DND-41 (cell line): ENCODE measurements at places on chromosomes 2 and 18.

- no peak for DNase-seq
Measured at GRCh38 chr2:144671695-144672455, 152.0 kb upstream of the ZEB2 start.

DNA sequence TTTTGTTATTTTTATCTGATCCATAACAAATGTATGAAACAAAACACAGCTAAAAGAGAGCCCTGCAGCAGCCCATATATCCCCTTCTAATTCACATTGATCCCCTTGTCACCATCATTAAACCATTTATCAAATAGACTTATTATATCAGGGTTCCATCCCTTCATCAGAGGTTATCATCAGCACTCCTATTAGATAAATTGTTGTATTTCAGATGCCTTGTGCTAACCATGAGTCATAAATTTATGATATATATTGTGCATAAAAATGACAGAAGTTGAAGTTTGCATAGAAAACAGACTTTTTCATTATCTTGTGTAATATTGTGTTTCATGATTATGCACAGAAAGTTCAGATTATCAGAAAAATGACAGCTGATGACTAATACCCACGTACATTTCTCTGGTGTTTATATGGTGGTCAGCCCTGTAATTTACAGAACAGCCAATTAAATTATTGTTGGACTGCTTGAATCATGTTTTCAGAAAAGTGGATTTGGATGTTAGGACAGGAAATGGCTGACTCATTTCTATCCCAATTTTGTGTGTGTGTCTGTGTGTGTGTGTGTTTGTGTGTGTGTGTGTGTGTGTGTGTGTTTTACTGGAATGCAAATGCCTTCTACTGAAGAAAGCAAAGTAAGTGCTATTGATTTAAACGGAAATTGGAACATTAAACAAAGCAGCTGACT lies 80.9 kb downstream of the PPP1R1C start:
- DNase-seq: no peak

- no peak for DNase-seq
Measured at GRCh38 chr2:46328829-46329228, 31.6 kb downstream of the EPAS1 start.

DNA sequence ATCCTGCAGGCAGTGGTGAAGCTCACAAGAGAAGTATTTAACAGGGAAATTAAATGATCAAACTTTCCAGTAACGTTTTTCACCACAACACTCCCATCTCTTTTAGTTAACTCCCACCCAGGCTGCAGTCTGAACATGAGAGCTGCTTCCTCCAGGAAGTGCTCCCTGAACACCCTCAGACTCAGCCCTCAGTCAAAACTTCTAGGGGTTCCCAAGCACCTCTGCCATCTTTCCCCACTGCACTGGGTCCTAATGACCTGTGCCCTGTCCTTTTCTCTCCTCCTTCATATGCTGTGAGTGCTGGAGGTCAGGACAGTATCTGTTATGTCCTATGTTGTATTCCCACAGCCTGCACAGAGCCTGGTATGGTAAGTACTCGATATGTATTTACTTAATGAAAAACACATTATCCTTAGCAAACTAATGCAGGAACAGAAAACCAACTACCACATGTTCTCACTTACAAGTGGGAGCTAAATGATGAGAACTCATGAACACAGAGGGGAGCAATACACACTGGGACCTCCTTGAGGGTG lies 49.2 kb upstream of the ASPRV1 start:
- DNase-seq: no peak

GRCh38 chr2:85401844-85402243 lies 8.3 kb downstream of the CAPG start:
- DNase-seq: no peak

- DNase-seq: no peak
Measured at GRCh38 chr18:21210784-21211183, 31.2 kb upstream of the GREB1L start.

DNA sequence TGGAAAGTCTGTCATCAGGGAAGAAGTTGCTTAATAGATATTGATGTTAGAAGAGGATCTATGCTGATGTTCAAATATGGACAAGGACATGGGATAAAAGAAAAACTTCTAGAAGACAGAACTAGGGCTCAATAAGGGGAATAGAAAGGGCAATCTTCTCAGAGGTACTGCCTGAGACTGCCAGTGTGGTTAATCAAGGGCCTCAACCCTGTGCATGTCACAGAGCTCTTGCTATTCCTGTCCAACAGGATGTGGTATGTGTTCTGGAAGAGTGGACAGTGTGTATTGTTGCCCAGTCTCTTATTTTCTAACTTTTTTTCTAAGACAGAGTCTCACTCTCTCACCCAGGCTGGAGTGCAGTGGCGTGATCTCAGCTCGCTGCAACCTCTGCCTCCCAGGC lies 27.8 kb upstream of the RNF125 start:
- no peak for DNase-seq

DNA sequence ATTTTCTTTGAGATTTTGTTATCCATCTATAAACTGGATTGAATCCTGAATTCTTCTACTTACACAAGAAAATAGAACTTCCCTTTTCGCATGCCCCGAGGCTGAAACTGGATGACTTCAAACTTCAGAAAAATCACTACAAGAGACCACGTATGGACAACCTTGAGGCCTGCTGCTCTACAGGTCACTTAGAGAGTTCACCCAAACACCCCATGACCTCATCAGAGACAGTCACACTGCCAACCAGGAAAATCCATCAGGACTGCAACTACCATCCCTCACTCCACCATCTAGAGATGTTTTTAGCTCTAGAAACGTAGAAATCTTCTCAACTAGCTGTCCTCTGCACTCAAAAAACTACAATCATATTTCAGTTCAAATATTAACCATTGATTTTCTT lies 18.6 kb upstream of the GPC1 start:
- no peak for DNase-seq
